CD4-positive, alpha-beta T cell treated with Interleukin-4 for 4 hours (primary cell): ENCODE measurements at places on chromosomes 6 and 20.

GRCh38 chr20:32387252-32387651 is 29.1 kb downstream of the ASXL1 start:
- peak; percentile 71 for DNase-seq

DNA sequence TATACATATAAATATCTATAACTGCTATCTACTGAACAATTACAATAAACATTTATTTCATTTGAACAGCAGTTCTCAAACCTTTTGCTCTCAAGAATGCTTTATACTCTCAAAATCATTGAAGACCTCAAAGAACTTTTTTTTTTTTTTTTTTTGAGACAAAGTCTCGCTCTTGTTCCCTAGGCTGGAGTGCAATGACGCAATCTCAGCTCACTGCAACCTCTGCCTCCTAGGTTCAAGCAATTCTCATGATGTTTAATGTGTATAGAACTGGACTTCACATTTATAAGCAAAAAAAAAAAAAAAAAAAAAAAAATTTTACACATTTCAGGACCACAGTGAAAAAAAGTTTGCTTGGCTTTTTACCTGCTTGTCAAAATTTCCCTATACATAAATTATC is 11.7 kb downstream of the UBE2V1 start:
- DNase-seq = no peak

- DNase-seq = no peak
Observed at GRCh38 chr20:56788671-56789610, 159.8 kb downstream of the TFAP2C start.

- no peak for DNase-seq
Observed at GRCh38 chr6:53318429-53318828, 30.3 kb downstream of the ELOVL5 start.

DNA sequence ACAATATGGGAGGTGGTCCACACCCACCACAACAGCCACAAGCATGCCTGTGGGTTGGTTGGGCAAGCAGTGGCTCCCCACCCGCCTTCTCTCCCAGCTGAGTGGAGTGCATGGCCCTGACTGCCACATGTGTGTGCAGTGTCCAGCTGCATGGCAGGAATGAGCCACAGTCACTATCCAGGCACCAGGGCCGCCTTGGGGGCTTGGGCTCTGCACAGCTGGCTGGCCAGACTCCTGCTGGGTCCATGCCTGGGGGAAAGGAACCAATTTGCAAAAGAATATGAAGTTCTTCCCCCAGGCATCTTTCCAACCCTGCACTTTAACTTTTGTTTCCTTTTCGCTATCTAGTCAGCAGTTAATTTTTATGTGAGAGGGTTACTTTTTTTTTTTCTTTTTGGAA is 11.6 kb upstream of the ASCC3 start:
- DNase-seq = no peak

GRCh38 chr20:45835329-45835765 is 1.7 kb downstream of the SNX21 start:
- DNase-seq = no peak

GRCh38 chr6:22873513-22874136 is 304.3 kb downstream of the HDGFL1 start:
- DNase-seq = no peak

DNA sequence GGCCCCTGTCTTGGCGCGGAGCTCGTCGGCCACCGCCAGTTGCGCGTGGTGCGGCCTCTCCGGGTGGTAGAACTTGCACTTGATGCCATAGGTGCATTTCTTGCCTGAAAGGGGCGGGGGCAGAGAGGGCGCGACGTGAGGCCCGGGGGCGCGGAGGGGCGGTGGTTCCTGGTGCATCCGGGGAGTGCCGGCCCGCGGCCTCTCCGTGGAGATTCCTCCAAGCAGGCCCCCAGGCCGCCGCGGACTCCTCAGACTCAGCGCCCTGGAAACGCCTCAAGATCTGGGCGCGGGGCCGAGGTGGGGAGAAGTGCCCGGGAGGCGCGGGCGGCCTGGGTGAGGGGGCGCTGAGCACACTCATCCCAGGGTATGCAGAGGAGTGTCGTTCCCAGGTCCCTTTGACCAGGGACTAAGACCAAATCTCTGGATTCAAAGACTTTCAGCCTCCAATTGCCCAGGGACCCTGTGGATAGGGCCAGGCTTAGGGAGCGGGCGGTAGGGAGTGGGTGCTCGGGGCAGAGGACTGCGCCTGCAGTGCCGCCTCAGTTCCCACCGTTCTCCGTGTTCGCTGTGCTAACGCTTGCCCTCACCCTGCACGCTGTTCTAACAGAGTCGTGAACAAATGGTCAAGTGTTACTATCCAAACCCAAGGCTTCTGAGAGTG is 33.3 kb downstream of the ZC3H12D start:
- DNase-seq = no peak

- DNase-seq = peak; percentile 55
Observed at GRCh38 chr6:142935553-142936517, 9.1 kb downstream of the HIVEP2 start.

GRCh38 chr6:45455408-45455807 is 77.7 kb upstream of the SUPT3H start:
- DNase-seq = no peak

GRCh38 chr20:33280000-33280680 is 2.9 kb upstream of the BPIFB1 start:
- DNase-seq = no peak

GRCh38 chr6:35470663-35471120 is 2.5 kb downstream of the RPL10A start:
- no peak for DNase-seq

DNA sequence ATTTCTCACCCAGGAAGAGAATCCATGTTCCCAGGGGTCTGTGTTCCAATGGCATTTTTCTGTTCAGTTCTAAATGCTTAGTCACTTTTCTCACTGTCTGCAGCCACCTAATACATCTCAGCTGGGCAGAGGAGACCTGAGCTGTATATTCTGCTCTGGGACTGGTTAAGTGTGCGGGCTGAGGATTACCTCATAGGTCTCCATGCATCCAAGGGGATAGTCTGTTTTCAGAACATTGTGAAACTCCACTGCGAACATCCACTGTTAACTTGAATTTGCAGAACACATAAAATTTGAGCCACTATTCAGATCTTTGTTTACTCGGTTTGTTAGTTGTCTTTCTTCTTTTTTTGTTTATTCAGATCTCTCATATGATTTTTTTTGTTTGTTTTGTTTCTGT is 947.1 kb downstream of the TFAP2A start:
- DNase-seq = no peak

DNA sequence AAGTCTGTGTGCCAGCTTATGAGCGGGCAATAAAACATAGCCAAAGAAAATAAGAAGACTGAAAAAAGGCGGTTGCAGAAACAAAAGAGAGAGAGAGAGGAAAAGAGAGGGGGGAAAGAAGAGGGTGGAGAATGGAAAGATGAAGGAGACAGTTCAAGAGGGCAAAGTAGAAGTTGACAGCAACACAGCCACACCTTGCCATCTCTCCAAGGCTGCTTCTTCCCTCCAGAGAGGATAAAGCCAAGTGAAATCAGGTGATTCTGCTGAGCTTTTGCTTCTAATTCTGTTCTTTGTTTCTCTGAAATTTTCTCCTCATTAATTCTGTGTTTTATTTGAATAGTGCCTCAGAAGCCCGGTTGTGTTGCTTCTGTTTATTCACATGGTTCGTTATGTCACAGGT is 48.5 kb downstream of the PTPRK start:
- DNase-seq = no peak

GRCh38 chr6:2129182-2129621 is 116.2 kb downstream of the GMDS start:
- DNase-seq = no peak

GRCh38 chr6:115838763-115839401 is 221.8 kb downstream of the FRK start:
- DNase-seq = no peak

DNA sequence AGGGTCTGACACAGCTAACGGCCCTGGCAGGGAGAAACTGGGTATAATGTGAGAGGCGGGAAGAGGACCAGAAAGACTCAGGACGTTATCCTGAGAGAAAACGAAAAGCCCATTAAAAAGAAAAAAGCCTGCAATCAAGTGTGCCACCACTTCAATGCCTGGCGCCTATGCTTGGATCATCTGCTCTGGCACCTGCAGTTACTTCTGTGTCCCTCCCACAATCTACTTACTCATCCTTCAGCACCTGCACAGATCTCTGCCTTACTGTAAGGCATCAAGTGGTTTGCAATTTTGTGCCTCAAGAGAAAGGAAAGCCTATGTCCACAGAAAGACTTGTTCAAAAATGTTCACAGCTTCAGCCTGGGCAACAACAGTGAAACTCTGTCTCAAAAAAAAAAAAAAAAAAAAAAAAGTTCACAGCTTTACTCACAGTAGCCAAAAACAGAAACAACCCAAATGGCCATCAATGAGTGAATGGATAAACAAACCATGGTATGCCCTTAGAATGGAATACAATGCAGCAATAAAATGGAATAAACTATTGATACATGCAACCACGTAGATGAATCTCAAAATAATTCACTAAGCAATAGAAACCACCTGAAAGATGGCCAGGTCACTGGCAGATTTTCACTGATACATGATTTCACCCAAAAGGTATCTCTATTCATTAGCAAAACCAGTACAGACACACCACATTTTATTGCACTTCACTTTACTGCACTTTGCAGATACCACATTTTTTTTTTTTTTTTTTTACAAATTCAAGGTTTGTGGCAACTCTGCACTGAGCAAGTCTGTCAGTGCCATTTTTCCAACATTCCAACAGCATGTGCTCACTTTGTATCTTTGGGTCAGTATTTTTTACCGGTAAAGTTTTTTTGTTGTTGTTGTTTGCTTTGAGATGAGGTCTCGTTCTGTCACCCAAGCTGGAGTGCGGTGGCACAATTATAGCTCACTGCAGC is 48.6 kb downstream of the ABHD12 start:
- DNase-seq = no peak

GRCh38 chr20:10236540-10237533 is 18.2 kb downstream of the SNAP25 start:
- DNase-seq = no peak

- DNase-seq = no peak
Observed at GRCh38 chr20:19977373-19977770, 39.8 kb upstream of the NAA20 start.

- no peak for DNase-seq
Observed at GRCh38 chr20:10347086-10347880, 86.7 kb downstream of the MKKS start.

DNA sequence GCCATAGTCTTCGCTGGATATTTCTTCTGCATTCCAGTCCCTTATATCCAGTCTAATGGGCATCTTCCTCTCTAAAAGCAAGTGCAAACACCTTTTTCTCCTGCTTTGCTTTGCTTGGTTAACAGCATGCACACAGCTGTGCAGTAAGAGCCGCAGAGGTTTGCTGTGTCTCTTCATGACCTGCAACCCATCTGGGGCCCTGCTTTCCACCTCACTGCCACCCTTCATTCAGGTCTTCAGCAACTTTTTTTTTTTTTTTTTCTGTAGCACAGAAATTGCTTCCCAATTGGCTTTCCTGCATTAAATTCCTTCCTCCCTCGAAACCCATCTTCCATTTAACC is 14.4 kb downstream of the NEDD9 start:
- DNase-seq = no peak

DNA sequence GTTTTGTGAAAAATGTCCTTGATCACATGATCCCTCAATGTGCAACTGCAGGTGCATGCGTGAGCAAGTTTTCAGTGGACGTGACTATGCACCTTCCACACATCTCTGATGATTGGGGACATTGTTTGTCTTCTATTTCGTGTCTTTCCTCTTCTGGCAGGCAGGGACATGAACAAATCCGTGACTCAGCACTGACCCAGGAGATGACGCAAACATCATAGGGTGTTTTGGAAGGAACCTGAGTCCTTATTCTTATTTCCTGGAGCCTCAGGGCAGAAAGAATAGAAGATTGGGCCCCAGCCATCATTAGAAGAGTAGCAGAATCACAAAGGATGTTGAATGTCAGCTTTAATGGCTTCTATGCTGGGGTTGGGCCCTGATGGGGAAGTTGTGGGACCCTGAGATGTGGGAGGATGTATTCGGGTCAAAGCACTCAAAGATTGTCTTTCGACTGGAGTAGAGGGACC is 11.9 kb upstream of the SIRPD start:
- no peak for DNase-seq
